Glutamatergic neuron (in vitro differentiated cells): ENCODE measurements at places on chromosomes 1 and 21.

DNA sequence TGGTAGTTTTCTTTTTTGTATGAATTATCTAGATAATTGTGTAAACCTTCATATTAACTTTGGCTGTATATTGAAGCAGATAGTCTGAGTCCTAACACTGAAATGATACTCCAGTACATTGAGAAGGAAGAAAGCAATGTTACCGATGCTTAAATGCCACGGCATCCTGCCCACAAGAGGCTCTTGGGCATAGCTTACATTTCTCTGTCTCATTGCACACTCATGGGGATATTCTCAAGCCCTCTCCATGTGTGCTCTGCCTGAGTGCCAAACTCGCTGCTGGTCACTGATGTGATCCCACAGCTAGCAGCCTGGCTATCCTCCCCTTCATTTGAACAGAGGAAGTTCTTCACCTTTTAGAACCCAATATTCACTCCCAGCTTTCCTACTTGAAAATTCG lies 179.4 kb downstream of the TGFB2 start:
- H3K4me3 ChIP-seq: no peak overlapping the region
- no peaks in the 10 kb centered on the region for H3K4me1 ChIP-seq
- H3K27ac ChIP-seq: no peak overlapping the region
- no peaks in the 10 kb centered on the region for H3K27me3 ChIP-seq
- no peaks in the 10 kb centered on the region for H3K36me3 ChIP-seq

DNA sequence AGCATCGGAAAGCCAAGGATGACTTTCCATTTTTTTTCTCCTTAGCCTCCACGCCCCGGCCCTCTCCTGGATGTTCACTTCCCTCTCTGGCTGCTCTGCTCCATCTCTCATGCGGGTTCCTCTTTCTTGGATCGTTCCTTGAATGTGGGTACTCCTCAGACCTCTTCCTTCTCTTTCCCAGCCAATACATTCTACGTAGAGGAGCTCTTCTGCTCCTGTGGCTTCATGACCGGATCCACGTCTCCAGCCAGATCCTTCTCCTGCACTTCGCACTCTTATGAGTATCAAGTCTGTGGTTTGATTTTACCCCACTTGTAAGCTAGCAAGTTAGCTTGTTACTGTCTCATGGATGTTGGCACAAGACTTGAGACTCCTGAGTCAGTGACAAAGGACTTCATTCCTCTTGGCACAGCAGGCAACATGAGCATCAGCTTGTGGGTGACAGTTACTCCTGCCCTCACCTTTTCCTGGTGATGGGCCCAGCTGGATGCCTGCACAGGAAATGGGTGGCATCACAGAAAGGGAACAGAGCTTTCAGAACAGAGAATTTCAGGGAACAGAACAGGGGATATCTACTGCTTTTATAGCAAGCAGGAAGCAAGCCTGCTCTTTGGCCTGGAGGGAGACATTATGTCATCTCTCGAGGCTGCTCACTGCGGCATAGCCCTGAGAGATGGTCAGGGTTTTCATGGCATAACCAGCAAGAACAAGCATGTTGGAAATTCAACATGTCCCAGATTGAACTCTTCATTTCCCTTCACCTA lies 100.1 kb upstream of the KIF26B start:
- no peak overlapping the region for H3K4me3 ChIP-seq
- H3K27me3 ChIP-seq: peaks cover 2% of the 10 kb centered on the region
- no peak overlapping the region for H3K27ac ChIP-seq
- H3K36me3 ChIP-seq: peaks cover 8% of the 10 kb centered on the region
- H3K4me1 ChIP-seq: peaks cover 12% of the 10 kb centered on the region

GRCh38 chr1:230913496-230913895 lies 45.2 kb upstream of the C1orf198 start:
- H3K36me3 ChIP-seq: peaks cover 4% of the 10 kb centered on the region
- H3K27me3 ChIP-seq: peaks cover 2% of the 10 kb centered on the region
- DNase-seq: no peak
- no peak overlapping the region for H3K4me3 ChIP-seq

DNA sequence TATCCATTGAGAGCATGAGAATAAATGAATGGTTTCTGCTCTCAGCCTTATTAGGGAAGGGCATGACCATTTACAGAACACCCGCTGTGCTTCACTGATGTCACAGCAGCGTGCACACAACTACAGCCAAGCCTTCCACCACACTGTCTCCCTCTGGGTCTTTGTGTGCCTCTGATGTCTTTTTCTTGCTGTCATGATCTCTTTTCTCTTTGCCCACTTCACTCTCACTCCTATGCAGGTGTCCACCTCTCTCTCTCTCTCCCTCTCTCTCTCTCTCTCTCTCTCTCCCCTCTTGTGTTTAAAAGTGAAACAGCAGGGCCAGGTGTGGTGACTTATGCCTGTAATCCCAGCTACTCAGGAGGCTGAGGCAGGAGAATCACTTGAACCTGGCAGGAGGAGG lies 232.5 kb upstream of the JUN start:
- no peak overlapping the region for H3K4me3 ChIP-seq
- peaks cover 4% of the 10 kb centered on the region for H3K36me3 ChIP-seq
- peaks cover 2% of the 10 kb centered on the region for H3K27me3 ChIP-seq
- no peaks in the 10 kb centered on the region for H3K4me1 ChIP-seq

GRCh38 chr1:48556186-48556850 lies 84.3 kb upstream of the SPATA6 start:
- no peak overlapping the region for H3K4me3 ChIP-seq
- H3K4me1 ChIP-seq: no peaks in the 10 kb centered on the region
- DNase-seq: no peak
- no peaks in the 10 kb centered on the region for H3K36me3 ChIP-seq
- H3K27me3 ChIP-seq: peaks cover 2% of the 10 kb centered on the region
- H3K27ac ChIP-seq: no peak overlapping the region
